Right ventricle myocardium inferior (tissue), 1 donor: ENCODE measurements at places on chromosomes 13 and 19. TPM values are rescaled to one million over a fixed set of nuclear protein-coding genes. Genes with fewer than 3 reads are reported as not detected.

Gene PDCD5
- 133 TPM for total RNA-seq

Gene PALM3
- 0.41 TPM for total RNA-seq

Gene C19orf85
- not detected for total RNA-seq

Gene TMEM221
- not detected for total RNA-seq

Gene KCTD4
- total RNA-seq = not detected

Gene TNFSF13B
- 2.1 TPM for total RNA-seq

DNA sequence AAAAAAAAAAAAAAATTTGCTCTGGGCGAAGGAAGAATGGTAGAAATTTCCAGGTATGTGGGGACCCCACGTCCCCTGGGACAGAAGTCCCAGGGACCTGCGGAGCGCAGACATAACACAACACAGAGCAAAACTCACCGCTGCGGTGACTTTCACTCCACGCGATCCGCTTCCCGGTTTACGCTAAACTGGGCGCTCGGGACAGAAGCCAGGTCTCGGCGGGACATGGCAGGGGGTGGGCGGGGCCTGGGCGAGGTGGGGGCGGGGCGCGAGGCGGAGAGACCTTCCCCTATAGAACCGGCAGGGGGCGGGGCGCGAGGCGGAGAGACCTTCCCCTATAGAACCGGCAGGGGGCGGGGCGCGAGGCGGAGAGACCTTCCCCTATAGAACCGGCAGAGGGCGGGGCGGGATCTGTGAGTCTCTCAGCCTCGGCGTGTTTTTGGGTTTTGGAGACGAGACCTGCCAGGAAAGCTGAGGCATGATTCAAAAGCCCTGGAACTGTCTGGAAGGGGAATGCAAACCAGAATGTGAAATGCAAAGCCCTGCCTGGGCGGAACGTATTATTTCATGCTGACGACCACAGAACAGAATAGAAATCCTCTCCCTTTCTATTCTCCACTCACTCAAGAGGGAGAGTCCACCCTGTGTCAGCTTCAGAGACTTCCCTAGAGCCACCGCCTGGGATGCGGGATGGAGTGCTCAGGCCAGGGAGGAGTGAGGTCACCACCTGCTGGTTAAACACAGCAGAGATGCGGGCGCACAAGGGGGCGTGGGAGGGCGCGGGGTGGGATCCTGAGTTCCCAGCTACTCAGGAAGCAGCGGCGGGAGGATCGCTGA is 20.2 kb upstream of the ERVV-1 start:
- DNase-seq = peak; percentile 87

Gene C19orf73
- 1.8 TPM for total RNA-seq

GRCh38 chr13:82248762-82249161 is 1633.5 kb downstream of the SLITRK1 start:
- no peak for DNase-seq

- DNase-seq = peak; percentile 86
These were observed 3.9 kb upstream of the GSK3A start for GRCh38 chr19:42246143-42246921.

DNA sequence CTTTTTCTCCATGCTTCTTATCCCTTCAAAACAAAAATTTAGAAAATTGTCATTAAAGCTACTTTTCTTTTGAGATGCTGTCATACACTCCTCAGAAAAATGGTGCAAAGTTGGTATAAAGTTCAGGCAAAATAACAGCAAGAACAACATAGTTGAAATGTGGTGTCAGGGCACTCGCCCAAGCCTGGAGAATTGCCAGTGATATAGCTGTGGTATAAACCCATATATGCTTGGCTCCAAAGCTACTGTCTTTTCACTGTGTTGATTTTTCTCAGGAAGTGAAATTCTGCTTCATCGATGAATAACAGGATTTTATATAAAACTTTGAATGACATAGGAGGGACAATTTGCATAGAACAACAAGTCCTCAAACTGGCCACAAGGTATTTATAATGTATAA is 2532.9 kb downstream of the PCDH9 start:
- DNase-seq = no peak

DNA sequence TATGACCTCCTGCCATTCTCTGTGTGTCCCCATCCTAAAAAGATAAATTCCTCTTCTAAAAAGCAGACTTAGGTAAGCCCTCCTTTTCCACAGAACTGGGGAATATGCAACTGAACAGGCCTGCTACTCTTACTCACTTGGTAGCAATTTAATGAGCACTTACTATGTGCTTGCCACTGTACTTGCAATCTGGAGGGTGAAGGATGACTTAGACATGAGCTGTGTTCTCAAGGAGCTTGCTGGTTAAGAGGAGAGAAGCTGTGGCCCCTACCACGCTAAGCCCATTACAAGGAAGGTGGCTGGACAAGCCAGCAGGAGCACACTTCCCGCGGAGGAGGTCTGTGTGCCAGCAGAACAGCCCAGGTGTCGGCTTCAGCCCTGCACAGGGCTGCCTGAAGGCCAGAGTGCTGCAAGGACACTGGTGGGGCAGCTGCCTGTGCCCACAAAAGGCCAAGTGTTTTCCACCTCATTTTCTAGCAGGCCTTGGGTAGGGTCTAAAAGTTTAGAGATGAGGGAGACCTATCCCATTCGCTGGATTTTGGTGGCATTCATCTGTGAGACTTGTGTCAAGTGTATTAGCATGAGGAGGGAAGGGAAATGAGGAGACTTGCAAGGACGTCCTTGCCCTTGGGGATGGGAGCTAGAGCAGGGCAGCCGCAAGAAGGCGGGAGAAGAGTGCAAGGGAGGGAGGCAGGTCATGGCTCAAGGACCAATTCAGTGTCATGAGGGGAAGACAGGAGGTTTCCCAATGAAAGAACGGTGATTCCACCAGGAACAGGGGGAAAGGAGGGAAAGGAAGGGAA is 52.0 kb downstream of the COL4A1 start:
- DNase-seq = no peak

- DNase-seq = no peak
These were observed 91.0 kb upstream of the SLC15A1 start for GRCh38 chr13:98843482-98843877.

GRCh38 chr13:25501231-25501630 is 129.5 kb downstream of the ATP8A2 start:
- no peak for DNase-seq
